ENCODE measurements at places on chromosomes 7 and 10. TPM values are rescaled to one million over a fixed set of nuclear protein-coding genes. Genes with fewer than 3 reads are reported as not detected.

DNA sequence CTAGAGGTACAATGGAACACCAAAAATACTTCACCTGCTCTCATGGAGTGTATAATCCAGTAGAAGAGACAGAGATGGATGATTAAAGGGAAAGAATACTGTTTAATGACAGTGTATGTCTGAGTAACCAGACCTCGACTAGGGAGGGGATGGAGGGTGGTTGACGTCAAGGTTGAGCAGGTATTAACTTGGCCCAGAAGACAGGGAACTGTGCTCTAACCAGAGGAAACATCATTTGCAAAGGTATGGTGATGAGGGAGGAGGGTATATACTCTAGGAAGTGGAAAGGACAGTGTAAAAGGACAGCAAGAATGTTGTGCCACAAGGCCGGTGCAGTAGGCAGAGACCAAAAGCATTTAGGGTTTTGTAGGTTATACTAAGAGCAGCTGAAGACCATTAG, 2.9 kb downstream of the MIOS start:
- no peak for DNase-seq

- DNase-seq: peak; percentile 67
Observed at GRCh38 chr7:77759294-77759889, 38.8 kb downstream of the TMEM60 start.

DNA sequence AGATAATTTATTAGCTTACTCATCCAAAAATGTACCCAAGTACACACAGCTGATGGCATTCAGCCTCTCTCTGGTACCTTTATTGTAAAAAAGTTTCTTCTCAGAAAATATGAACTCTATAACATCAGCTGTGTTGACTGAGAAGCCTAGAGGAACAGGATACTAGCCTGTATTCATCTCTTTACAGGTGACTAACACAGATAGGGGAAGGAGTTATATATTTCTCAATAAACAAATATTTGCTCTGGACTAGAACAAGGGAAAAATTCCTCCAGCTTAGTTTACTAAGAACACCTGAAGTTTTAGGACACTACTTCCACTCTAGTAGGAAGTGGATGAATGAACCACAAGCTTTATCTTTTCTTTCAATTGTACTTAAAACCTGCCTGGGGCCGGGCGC, 67.8 kb downstream of the ZNF248 start:
- no peak for DNase-seq

GRCh38 chr7:29483219-29484104, 80.2 kb upstream of the PRR15 start:
- no peak for DNase-seq

- DNase-seq: no peak
Observed at GRCh38 chr10:117092386-117092785, 45.7 kb downstream of the VAX1 start.

DNA sequence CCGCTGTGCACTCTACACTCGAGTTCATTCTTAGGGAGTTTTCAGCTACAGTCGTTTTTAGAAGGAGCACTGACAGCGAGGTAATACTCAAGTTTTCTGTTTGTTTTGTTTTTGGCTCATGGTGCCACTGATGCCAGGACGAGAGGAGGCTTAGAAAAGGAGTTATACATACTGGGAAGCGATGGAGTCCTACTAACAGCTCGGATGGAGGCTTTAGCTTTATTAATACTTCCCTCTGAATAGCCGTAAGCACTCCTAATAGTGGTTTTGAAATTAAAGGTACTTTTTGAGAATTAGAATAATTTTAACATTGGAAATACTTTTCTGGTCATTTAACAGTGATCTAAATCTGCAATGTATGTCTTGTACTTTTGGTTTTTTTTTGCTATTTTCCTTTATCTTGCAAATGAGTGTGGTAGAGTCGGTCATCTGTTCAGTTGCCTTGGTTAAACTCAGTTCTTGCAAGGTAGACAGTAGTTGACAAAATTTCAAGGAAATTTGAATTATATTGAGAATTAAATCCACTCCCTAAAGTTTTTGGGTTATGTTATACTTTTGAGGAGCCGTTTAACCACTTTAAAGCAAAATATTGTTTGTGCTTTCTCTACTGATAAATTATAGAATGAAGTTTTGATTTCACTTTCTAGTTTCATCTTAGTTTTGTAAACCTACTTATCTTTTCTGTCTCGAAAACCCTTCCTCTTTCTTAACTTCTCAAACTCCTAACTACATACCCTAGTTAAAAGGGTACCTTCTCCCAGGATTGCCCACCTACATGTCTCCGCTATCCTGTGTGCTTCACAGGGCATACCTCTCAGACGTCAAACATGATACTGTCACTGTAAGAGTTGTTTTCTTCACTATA, 1.5 kb downstream of the HBP1 start:
- DNase-seq: peak; percentile 32

The OTUD1 gene
- 15.5 TPM for polyA plus RNA-seq

DNA sequence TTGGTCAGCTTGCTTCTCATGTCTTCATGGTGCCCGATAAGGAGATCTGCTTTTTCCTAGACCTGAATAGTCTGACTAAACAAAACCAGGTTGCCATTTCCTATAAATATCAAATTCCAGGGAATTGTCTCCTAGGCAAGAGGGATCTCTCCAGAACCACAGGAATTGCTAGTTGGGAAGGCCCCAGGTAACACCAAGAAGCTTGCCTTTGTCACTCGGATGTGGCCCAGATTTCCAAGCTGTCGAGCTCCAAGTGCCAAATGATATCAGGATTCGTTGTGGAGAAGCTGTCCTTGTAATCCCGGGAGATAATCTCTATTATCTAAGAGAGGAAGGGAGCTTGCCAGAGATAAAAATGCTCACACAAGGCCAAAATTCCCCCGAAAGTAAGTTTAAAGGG, 1288.5 kb upstream of the AUTS2 start:
- no peak for DNase-seq

GRCh38 chr10:87846023-87846422, 17.3 kb downstream of the KLLN start:
- DNase-seq: peak; percentile 27

DNA sequence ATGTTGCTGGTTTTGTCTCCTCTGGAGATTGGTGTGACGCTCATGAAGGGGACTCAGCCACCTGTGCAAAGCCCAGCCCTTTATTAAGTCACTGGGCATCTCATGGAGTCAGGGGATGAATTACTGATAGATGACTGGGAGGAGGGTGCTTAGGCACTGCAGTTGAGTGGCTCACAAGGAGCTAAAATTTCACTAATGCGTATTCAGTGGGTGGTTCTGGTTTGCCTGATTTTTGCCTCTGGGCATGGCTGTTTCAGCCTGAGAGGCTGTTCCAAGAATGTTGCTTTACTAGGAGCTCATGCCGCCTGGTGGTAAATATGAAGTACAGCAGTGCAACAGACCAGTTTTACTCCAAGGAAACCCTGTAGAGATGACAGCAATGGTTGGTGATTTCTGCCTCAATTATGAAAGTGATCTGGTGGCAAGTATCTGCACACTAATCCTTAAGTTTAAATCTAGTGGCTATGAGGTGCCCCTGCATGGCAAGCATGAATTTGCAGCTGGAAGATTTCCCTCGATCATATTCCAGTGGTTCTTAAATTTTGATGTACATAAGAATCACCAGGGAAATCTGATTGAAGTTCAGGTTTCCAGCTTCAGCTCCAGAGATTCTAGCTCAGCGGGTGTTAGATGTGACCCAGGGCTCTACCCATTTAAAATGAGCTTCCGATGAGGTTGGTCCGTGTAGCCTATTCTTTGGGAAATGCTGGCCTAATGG, 19.9 kb downstream of the ACTA2 start:
- peak; percentile 71 for DNase-seq

DNA sequence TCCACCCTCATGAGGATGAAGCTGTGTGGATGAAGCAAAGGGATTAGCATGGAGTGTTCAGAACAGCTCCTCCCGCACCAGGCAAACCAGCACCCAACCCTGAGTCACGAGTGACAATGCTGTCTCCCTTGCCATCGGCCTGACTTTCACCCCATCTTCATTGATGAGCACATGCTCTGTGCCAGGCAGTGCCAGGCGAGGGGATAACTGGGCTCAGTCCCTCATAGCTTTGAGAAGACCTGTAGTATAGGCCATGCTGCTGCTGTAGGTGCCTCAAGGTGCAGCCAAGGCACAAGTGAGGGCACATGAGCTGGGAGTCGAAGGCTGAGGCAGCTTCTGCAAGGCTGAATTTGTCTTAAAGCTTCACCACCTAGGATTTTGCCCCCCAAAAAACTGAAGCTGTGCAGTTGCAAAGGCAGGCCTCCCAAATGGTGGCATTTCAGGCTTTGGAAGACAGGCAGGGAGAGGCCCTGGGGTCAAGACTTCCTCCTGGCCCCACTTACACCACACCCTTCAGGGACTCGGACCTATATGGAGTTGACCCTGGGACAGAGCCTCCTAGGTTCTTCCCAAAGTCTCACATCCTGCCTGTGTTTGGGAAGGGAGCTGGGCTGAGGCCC, 54.2 kb upstream of the GDF10 start:
- no peak for DNase-seq

DNA sequence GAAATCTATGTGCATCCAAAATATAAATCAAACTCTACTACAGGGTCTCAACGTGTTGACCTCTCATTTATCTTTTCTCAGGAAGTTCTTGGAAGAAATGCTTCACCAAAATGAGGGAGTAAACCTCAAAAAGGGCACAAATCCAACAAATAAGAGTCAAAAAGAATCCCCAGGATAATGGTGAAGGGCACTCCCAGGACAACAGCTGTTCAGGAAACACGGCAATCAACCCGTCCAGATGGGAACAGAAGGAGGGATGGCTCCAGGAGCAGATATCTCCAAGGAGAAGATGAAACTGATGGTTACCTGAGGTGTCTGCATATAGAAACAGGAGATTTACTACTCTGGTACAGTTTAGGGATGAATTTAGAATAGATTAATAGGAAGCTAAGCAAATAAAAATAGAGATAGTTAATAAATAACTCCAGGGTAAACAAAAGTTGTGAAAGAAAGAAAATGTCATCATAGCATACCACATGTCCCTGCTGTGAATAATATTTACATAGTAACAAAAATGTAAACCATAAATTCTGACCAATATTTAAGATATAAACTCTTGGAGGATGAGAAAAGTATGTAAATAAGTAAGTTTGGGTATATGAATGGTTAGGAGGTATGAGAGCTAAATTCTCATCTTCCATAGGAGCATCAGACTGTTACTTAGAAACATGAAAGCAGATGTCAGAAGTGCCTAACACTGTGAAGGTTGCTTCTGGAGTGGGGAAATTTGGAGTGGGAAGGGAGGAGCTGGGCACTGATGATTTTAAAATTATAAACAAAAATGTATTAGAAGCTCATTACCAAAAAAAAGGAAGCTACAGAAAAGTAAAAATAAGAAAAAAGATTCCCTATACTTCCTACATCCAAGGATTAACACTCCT, 237.5 kb upstream of the HPS1 start:
- DNase-seq: no peak

The RBP3 gene
- not detected for polyA plus RNA-seq

DNA sequence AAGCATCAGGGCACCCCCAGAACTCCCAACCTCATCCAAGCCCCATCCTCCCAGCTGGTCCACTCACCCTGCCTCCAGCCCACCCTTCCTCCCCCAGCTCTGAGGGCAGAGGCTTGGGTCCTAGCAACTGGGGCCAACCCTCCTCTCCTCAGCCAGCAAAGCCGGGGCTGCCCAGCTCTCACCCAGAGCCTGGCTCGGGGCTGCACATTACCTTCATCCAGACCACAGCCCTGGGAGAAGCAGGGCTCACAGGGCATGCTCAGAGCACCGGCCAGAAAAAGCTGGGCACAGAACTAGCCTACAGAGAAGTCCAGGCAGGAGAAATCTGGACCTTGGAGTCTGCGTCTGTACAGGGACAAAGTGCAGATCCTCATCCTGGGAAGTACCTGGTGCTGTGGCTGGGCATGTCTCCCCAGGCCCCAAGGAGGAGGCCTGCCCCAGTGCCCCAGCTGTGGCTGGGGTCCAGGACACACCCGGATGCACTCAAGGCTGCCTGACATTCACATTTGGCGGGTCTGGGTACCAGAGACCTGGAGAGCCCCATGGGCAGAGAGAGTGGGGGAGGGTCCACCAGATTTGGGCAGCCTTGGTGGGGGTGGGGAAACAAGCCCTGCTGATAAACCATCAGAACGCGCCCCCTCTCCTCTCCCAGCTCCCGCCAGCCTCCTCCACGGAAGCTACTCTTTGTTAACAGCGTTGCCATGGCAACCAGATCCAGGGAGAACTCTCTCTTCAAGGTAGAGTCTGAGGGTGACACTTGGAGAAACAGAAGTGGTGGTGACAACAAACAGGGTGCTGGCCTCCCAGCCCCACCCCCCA, 5.1 kb downstream of the RASGEF1A start:
- peak; percentile 66 for DNase-seq

DNA sequence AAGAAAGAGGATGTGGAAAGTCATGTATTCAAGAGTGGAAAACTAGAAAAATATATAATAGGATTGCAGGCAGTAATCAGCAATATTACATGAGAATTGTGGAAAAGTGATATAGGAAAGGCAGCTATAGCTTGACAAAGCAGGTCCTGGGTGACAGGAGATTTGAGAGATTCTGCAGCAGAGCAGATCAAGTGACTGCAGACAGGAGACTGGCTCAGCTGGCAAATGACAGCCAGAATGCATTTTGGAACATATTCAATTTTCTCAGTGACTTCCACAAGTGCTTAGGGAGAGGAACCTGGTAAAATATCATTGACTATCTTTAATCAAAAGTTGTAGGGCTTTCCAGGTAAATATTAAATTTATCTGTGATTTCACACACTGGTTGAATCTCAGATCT, 260.5 kb upstream of the CACNA2D1 start:
- DNase-seq: no peak

The CALD1 gene
- polyA plus RNA-seq: 27.8 TPM

DNA sequence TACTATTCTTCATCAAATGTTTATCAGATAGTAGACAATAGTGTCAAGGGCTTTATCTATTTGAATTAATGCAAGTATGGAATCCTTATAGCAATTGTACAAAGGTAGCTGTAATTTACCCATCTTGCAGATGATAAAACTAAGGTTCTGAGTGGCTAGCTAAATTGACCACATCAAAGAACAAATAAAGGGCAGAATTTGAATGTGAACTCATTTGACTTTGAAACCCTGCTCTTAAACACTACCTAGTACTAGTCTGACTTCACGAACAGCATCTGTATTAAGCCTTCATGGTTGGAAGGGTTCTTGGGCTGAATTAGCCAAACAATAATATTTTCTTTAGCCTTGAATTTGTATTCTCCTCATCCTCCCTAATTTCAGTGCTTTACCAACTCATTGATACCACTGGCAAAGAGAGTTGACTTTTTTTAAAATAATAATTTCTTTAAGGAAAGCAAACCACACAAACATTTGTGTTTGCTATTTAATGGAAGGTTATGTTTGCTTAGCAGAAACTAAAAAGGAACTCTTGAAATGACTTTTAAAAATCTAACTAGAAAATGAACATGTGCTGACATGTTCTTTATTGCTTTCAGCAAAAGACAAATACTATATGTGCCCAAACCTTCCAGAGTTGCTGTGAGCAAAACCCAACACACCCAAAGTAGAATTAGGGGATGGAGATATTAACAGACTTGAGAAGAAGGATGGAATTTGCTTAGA, 322.6 kb downstream of the RNLS start:
- no peak for DNase-seq

Measured in small intestine (tissue), 16 donors.